Left ventricle myocardium inferior (tissue), 1 donor: ENCODE measurements at places on chromosomes 3 and 15.

- peak; percentile 31 for DNase-seq
These were observed 166.5 kb downstream of the NSMCE3 start for GRCh38 chr15:29102911-29103823.

DNA sequence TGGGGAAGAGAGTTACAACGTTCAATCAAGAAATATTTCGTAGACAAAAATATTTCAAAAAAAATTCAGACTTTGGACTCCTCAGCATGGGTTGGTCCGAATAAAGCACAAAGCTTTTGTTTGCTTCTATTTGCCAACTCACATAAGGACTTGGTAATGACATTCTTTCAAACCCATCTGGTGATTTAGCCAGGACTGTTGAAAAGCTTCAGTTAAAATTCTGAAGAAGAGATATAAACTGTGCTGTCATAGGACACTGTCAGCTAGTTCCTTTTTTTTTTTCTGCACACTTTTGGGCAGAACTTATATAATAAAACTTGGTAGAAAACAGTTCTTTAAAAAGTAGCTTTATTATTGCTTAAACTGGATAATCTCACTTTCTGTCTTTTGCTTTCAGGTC lies 660.8 kb upstream of the SGO1 start:
- no peak for DNase-seq

- DNase-seq: no peak
These were observed 3.9 kb upstream of the PAK2 start for GRCh38 chr3:196735751-196736150.

DNA sequence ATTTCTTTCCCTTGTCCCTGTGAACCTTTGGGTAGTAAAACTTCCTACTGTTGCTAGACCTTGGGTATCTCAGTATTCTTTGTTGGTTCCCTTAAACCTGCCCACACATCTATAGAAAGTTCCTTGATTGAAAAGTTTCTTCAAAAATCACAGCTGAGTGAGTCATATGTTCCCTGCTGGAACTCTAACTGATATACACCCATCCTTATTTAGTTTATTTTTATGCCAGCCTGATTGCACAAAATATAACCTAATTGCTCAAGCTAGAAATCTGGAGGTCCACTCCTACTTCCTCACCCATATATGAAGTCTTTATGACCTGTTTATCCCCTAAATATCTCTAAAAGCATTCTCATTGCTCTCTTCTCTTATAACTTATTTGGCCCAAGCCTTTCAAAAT lies 13.7 kb upstream of the GJD2 start:
- DNase-seq: no peak

GRCh38 chr3:120173056-120173675 lies 78.9 kb upstream of the GSK3B start:
- no peak for DNase-seq

DNA sequence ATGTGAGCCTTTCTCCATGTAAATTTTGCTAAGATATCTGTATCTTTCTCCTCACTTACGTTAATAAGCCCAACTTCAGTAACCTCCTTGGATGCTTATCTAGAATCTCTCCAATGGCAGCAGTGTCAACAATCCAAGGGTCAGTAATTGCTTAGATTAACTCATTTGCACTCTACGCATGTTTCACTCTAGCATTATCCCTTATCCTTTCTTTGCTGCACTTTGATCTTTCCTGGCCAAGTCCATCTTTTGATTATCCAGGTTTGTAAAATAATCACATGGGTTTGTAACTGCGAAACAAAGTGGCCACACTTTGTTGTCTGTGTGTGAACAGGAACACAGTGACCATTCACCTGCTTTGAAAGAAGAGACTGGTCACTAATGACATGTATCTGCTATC lies 577.6 kb downstream of the RSL24D1 start:
- DNase-seq: no peak

DNA sequence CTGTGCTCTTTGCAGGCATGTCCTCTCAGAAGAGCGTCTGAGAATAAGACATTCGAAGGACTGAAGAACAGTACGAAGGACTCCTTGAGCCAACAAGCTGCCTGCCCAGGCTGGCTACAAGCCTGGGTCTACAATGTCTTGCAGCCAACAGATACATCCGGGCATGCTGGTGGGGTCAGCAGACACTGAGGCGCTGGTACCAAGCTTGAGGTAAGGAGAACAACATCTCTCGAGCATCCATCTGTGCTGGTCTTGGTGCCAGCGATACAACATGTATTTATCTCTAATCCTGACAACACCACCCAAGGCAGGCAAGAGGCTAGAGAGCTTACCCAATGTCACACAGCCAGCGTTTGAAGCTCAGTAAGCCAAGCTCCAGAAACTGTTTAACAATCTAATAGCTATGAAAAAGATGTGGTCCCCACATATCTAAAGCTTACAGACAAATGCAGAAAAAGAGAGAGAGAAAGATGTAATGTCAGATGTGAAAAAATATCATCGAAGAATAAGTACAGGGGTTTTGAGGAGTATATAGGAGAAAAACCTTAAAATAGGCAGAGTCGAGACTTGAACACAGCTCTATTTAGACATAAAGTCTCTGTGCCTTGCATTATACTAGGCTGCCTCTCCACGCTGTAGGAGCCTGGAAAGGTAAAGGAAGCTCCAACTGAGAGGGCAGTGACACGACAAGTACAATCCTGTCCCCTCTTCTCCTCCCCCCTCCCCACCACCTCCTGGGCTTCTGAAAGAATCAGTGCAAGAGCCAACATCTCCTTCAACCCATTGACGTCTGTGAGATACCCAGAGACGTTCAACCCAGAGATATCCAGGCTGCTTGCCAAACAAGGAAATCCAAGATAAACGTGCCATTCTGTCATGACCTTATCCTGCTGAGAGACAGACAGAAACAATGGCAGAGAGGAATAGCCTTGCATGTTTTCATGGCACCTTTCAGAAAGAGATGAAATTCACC lies 39.4 kb downstream of the WWTR1 start:
- peak; percentile 29 for DNase-seq

DNA sequence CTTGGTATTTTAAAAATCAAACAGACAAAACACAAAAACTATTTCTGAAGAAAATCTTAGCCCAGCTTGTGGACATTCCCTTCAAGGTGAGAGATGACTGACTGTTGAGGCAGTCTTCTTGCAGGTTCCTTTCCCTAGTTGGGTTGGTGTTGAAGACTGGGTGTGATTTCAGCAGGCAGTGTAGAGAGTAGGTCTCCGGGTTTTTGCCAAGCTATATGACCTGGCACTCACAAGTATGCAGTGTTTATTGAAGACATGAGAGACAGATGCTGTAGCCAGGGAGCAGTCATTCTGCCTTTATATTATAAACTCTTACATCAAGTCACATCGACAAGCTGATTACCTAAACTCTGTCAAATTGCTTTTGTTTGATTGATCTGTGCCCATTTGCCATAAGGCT lies 17.5 kb downstream of the SENP8 start:
- no peak for DNase-seq

GRCh38 chr3:170869239-170869590 lies 780 bp downstream of the RPL22L1 start:
- no peak for DNase-seq
